ENCODE measurements at places on chromosomes 3 and 15. TPM values are rescaled to one million over a fixed set of nuclear protein-coding genes. Genes with fewer than 3 reads are reported as not detected.

DNA sequence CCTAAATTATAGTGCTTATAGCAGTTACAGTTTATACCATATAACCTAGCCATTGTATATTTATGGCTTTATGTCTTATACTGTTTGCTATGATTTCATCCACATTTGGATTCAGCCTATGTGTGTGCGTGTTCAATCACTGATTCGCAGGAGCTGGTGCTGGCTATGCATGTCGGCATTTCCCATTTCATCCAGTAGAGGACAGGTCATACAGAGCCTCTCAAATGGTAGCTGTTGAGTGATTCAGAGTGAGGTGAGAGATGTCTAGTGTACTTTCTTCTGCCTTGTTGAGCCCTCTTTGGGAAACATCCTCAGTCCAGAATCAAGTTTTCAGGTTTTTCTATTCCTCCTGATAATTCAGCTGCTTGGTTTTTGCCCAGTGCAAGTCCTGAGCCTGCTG is 76.1 kb downstream of the FRMD4B start:
- peak; percentile 26 for DNase-seq

GRCh38 chr3:170555329-170555728 is 30.5 kb downstream of the SLC7A14 start:
- DNase-seq, result peak; percentile 68

Gene SLC9C1
- total RNA-seq, result not detected

DNA sequence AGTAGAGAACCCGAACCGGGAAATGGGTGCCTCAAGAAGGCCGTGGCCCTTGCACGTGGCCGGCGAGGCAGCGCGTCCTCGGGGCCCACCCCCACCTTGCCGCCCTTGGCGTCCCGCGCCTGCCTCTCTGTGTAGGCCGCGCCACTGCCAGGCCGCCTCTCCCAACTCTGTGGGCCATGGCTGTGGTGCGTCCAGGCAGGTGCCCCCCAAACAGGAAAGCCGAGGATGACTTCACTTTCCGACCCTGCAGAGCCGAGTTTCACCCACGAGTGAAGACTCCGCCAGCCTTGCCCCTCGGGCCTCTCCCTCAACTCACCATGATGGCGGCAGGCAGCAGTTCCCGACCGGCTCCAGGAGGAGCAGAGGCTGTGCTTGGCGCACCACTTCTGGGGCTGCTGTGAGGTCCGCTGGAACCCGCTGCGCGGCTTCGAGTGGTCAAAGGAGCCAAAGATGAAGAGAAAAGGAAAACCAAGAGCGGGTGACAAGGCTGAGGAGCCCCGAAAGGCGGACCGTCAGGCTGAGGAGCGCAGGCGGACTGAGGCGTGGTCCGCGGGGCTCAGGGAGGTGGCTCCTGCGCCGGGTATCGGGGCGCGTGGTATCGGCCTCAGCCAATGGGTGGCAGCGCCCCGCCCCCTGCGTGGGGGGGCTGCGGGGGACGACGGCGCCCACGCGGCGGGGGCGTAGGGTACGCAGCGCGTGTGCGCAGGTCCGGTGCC is at the start of gene DAZL:
DAZL (minus strand) TSS at position 537 of the 716 bp plus-strand sequence; CDS start at position 319, 218 bp downstream.
- no peak for DNase-seq

GRCh38 chr15:58549013-58549784 is 117.4 kb downstream of the LIPC start:
- DNase-seq, result peak; percentile 74

GRCh38 chr3:58074997-58075396 is 66.8 kb downstream of the FLNB start:
- DNase-seq, result no peak

- no peak for DNase-seq
Observed at GRCh38 chr3:135034291-135034768, 239.3 kb downstream of the EPHB1 start.

GRCh38 chr3:148269816-148270215 is 427.9 kb upstream of the AGTR1 start:
- DNase-seq, result peak; percentile 1

All from IMR-90 (cell line).